Activated CD4-positive, CD25-positive, alpha-beta regulatory T cell treated with anti-CD3 and anti-CD28 coated beads, Interleukin-2, amount 50 U/mL, for 16 hours (primary cell): ENCODE measurements at places on chromosomes 11 and 22.

GRCh38 chr11:38448284-38448683 lies 1850.2 kb upstream of the RAG2 start:
- DNase-seq = no peak

- no peak for DNase-seq
Observed at GRCh38 chr11:843818-844692, 1.4 kb downstream of the TSPAN4 start.

GRCh38 chr11:33443684-33444083 lies 186.5 kb downstream of the HIPK3 start:
- no peak for DNase-seq

DNA sequence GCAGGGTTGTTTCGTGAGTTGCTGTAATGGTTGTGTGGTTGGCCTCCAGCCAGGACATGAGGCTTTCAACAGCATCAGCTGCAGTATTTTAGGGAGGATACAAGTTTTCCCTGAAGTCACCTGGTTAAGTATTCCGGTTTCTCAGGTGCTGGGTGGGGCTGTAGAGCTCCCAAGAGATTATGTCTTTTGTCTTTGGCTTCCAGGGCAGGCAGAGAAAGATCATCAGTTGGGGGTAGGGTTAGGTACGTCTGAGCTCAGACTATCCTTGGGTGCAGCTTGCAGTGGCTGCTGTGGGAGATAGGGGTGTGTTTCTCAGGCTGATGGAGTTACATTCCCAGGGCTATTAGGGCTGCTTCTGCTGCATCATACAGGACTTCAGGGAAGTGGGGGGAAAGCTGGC lies 47.5 kb upstream of the MRGPRX1 start:
- no peak for DNase-seq

- DNase-seq = no peak
Observed at GRCh38 chr11:46692450-46692849, 8.0 kb downstream of the ARHGAP1 start.

- DNase-seq = no peak
Observed at GRCh38 chr22:17514084-17514483, 49.2 kb upstream of the SLC25A18 start.

DNA sequence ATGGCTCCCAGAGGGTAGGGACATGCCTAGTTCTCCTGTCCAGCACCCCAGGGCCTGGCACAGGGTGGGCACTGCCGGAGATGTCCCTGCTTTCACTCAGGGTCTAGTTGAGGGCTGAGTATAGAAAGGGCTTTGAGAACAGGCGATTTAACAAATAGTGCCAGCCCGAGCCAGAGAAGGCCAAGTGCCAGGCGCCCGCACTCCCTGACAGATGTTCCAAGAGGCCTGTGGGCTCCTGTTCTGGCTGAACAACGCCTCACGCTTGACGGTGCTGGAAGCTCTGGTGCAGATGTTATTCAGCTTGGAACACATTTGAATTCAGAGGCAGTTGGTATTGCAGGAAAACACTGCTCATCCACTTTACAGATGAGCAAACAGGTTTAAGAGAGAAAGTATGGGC lies 46.5 kb downstream of the NFAM1 start:
- DNase-seq = no peak

DNA sequence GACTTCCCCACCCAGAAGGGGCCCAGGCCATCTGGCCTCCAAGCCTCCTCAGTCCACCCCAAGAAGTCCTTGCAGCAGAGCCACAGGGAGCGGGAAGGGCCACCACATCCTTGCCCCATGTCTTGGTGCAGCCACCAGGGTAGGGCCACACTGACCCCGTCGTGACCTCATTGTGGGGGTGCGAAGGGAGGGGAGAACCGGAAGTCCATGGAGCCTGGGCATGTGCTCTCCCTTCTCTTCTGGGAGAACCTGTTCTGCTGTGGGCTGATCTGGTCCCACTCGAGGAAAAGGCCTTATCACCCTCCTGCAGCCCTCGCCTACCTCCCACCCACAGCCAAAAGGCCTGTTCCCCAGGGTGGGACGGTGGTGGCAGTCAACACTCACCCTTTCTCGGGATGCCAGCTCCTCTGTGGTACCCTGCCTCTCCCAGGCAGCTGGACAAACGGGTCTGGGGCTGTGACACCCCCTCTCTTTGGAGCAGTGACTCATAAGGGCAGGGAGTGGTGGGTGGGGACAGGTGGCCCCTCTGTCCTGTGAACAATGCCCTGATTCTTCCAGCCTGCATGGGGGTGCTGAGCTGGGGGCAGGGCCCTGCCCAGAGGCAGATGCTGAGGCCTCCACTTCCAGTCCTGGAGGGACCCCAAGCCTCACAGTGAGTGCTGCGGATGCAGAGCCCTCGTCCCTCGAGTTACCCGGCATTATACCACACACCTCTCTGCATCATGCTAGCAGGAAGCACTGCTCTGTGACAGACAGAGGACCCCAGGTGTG lies 14.6 kb upstream of the CTSD start:
- DNase-seq = no peak

- no peak for DNase-seq
Observed at GRCh38 chr11:8025123-8025522, 38.0 kb downstream of the EIF3F start.
